ENCODE measurements at places on chromosomes 3 and 15.
A peak's percentile ranks its signal among the peaks of the same experiment; 100 is the strongest.

- DNase-seq, result peak; percentile 71
Observed at GRCh38 chr15:101206176-101206591, 45.7 kb downstream of the CHSY1 start.

DNA sequence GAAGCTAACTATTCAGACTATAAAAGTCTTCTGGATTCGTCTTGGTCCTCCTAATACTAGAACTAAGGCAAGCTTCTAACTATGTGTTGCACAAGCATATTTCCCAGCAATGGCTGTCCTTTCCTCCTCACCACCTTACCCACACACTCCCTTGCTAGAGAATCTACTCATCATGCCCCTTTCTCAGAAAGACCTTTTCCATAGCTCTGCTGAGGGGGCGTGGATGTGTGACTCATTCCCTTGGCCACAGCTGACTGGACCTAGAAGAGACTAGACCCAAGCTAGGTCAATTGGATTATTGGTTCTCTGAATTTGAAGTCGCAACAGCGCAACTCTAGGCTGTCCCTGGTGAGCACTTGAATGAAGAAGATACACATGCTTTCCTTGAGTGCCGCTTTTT is 47.1 kb downstream of the ERC2 start:
- DNase-seq, result no peak

- no peak for DNase-seq
Observed at GRCh38 chr3:10915376-10915775, 77.2 kb upstream of the SLC6A1 start.

- no peak for DNase-seq
Observed at GRCh38 chr3:16929311-16929710, 44.6 kb downstream of the PLCL2 start.

- no peak for DNase-seq
Observed at GRCh38 chr3:4476496-4476895, 9.4 kb upstream of the SUMF1 start.

- no peak for DNase-seq
Observed at GRCh38 chr15:35810007-35810406, 264.0 kb upstream of the DPH6 start.

GRCh38 chr3:135368781-135369180 is 573.7 kb downstream of the EPHB1 start:
- DNase-seq, result no peak

GRCh38 chr3:42116466-42116865 is 25.3 kb downstream of the TRAK1 start:
- no peak for DNase-seq

GRCh38 chr3:157447026-157447694 is 10.5 kb downstream of the PTX3 start:
- DNase-seq, result no peak

DNA sequence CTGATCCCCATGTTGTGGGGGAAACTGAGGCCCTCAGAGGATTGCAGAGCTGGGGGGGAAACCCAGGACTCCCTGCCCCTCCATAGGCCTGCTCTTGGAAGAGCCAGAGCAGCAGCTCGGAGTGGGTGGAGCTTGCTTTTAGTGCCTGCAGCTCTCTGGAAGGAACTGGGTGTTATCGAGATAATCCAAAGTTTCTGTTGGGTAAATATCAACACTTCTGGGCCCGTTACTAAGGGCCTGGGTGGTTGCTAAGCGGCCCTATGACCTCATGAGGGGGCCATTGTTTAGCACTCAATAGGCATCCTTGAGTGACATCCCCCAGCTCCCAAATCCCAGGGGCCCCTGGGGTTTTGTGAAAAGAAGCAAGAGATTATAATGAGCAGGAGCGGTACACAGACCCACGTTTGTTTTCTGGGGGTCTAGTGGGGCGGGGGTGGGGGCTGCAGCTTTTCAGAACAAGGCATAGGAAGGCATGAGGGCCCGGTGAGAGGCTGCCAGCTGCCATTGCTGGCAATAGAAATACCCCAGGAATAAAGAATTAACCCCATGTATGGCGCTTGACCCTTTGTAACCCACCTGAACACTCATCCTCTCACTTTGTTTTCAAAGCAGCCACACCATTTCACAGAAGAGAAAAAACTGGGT is 48.3 kb upstream of the ATP2B2 start:
- DNase-seq, result no peak

DNA sequence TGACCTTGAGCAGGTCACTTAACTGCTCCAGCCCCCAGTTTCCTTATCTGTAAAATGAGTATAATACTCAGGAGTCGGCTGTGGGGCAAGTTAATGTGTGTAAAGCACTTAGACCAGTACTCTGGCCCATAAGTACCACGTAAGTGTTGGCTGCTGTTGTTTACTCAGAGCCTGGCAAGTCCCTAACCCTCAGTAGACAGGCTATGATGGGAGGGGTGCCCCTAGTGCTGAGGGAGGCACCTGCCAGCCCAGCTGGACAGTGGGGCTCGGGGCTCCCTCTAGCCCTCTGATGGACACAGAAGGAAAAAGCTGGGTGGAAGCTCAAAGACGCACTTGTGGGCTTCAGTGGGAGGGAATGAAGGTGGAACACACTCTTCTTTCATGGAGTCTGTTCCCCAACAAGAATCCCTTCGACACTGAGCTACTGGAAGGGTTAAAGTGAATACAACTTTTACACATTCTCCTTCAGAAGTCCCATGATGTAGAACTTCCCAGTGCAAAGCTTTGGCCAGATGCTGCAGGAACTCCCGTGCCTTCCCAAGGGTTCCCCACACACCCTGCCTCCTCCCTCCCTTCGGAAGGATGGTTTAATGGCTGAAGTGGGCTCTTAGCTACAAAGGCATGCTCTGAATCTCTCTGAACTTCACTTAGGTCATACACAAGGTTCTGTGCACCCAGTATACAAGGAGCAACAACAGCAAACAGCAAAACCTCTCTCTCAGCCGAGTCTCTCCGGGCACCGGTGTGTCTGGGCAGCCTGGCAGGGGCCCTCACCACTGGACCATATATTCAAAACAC is 25.4 kb downstream of the TMEM44 start:
- DNase-seq, result no peak

- no peak for DNase-seq
Observed at GRCh38 chr3:175526609-175527280, 667.6 kb downstream of the NAALADL2 start.

GRCh38 chr3:147361454-147362420 is 44.6 kb downstream of the ZIC4 start:
- DNase-seq, result peak; percentile 4

DNA sequence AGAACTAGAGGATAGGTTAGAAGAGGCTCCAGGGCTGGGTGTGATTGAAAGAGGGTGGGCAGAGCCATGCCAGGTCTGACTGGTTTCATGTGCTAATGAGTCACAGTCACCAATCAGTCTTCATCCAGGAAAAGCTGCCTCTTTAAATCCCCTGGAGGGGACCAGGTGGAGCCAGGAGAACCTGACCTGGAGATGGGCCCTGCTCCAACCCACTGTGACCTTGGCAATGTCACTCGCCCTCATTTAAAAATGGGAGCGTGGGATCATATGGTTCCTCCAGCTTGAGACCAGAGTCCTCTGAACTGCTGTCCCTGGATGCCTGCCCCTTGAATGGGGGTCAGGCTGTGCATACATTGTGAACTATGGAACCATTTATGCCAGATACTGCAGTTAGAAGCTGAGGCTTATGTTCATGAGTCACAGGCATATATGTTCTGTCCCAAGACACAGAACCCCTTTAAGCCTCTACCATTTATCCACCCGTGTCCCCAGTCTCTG is 23.0 kb downstream of the HES1 start:
- no peak for DNase-seq

- no peak for DNase-seq
Observed at GRCh38 chr3:7205535-7205934, 344.6 kb downstream of the GRM7 start.

- no peak for DNase-seq
Observed at GRCh38 chr3:167930453-167930852, 165.3 kb downstream of the GOLIM4 start.

GRCh38 chr3:151976211-151977050 is 103.0 kb downstream of the SUCNR1 start:
- DNase-seq, result no peak

GRCh38 chr15:78208887-78209645 is 25.3 kb downstream of the ACSBG1 start:
- DNase-seq, result no peak

- DNase-seq, result no peak
Observed at GRCh38 chr3:144237351-144237750, 265.7 kb downstream of the DIPK2A start.

All from stimulated activated CD8-positive, alpha-beta memory T cell treated with anti-CD3 and anti-CD28 coated beads, Interleukin-4, amount 100 ng/mL, for 24 hours (primary cell).